ENCODE measurements at places on chromosomes 5 and 9.

- no peak for DNase-seq
Measured at GRCh38 chr5:154087260-154087659, 48.5 kb downstream of the MFAP3 start.

- no peak for DNase-seq
Measured at GRCh38 chr9:81759680-81760215, 70.4 kb upstream of the TLE1 start.

GRCh38 chr5:91390268-91390667 is 7.2 kb upstream of the ARRDC3 start:
- DNase-seq: no peak

DNA sequence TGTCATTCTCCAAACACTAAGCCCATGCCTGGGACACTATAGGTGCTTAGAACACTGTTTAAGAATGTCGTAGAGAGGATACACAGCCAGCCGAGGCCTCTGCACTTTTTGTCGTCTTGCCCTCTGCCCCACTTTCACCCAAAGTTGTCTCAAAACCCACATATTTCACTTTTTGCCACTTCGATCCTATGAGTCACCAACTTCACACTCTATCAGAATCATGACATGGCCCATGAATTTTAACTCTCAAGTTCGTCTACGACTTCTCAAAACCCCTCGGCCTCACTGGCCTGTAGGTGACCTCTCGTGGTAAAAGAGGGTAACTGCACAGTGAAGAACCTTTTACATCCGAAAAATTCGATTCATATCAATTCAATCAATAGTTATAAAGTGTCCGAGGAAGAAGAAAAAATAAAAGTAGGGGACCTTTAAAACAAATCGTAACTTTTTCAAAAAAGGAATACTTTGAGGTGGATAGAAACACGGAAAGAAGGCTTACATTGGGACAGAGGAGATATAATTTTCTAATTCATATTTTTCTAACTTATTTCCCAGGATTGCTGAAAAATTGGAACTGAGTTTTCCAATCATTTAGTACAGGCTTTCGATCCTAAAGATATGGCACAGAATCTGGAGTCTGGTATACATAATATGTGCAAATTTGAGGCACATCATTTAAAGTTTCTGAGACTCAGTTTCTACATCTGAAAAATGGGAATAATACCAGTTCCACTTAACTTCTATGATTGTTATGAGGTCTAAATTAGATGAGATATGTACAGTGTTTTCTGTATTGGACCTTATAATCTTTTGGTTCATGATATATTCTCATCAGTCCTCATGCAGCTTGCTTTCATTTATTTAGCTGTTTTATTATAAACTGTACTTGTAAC is 122.6 kb downstream of the APBA1 start:
- no peak for DNase-seq

DNA sequence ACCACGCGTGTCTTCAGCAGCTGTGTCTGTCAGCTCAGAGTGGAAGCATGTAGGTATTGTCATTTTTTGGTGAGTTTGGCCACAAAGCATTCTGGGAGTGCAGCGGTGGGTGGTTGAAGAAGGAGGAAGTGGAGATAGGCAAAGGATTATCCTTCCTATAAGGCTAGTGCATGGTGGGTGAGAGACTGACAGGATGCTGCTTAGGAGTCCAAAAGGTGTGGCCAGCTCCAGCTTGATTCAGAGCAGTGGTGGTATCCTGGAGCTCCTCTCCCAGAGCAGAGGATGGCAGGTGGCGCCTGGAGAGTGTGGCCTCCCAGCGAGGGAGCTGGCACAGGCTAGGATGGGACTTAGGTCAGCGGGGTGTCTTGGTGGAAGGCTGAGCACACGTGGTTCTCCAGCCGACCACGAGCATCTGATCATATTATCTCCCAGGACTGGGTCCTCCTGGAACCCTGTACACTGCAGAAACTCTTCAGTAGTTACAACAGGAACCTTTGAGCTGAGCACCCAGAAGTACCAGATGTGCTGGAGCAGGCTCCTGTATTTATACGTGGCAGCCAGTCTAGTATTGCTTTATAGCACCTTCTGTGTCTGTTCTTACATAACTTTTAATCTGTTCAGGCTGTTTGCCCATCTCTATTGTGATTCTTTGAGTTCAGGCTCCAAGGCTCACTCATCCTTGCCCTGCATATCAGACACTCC is 29.6 kb downstream of the MAML1 start:
- no peak for DNase-seq

DNA sequence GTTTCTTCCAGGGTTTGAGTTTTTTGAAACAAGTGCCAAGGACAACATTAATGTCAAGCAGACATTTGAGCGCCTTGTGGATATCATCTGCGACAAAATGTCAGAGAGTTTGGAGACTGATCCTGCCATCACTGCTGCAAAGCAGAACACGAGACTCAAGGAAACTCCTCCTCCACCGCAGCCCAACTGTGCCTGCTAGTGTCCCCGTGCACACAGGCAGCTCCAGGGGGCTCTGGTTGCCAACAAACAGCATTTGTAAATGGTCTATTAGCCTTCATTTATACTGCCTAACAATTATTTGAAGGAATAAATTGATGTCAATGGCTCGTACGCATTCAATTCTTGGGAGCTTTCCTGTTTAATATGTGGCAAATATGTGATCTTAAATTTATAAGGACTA is 268.3 kb downstream of the RAB3C start:
- DNase-seq: no peak

GRCh38 chr5:169716287-169716686 is 79.2 kb downstream of the DOCK2 start:
- no peak for DNase-seq

GRCh38 chr9:120161776-120162175 is 418.2 kb downstream of the CDK5RAP2 start:
- DNase-seq: no peak

DNA sequence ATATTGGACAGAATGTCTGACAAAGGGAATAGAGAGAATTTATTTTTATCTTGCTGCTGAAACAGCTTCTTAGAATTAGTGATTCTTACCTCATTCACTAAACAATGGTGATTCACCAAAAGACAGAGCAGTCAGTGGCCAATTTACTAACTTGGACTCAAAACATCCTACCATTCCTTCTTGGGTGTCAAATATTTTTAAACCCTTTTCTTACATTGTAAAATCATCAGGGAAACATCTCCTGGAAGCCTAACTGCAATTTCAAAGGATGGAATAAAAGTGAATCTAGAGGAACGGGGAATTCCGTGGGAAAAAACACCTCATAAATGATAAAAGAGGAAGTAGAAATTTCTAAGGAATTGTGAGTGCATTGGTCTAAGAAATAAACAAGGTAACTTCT is 97.7 kb downstream of the LHFPL2 start:
- no peak for DNase-seq

- DNase-seq: no peak
Measured at GRCh38 chr9:33082538-33083326, 6.3 kb upstream of the SMU1 start.

DNA sequence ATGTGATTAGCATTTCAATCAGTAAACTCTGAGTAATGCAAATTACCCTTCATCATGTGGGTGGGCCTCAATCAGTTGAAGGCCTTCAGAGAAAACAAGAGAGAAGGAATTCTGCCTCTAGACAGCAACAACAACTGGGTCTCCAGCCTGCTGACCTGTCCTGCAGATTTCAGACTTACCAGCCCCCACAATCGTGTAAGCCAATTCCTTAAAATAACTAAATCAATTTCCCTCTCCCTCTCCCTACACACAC is 41.7 kb upstream of the FBXW11 start:
- DNase-seq: no peak

DNA sequence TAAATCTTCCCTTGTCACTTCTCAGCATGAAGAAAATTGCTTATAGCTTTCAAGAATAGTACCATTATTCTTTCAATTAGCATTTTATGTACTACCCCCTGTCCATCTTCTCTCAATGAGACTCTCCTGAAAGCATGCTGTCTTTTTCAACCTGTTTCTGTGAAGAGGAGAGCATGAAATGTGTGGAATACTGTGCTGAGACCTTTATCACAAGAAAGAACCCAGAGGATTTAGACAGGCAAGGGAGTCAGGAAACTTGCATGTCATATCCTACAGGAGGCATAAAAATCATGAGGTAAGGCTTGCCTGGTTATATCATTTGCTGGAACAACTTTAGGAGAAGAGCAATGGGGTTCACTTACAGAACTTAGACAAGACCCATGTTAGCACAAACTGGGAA is 56.7 kb upstream of the LPAR1 start:
- no peak for DNase-seq

DNA sequence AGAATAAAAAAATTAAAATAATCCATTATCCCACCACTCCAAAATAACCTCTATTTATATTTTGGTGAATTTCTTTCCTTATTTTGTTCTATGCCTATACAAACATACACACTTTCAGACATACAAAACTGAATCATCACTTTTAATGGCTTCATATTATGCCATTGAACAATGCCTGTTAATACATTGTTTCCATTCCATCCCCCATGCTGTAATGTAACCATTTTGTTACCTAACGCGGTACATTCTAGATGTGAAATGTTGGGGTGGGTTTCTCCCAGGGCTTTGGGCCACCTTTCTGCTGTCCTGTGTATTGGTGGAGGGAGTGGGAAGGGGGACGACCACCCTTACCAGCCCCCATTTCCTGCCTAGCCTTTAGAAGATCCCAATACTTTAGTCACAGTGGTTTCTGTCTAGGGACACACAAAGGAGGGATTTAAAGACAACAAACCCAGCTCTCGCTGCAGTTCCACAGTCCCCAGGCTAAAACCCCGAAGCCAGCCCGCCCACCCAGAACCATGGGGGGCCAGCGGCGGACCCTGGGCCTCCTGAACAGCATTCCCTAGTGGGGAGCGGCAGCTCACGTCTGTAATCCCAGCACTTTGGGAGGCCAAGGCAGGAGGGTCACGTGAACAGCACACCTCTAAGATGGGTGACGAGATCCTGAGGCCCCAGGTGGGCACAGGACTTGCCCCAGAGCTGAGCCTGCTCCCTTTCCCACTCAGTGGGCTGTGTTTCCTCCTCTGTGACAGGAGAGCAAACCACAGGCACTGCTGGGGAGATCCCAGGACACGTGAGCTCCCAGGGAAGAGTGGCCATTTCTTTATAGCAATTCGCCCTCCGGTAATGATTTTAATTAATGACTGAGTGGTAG is 56.9 kb upstream of the STXBP1 start:
- DNase-seq: no peak

GRCh38 chr5:111198281-111198966 is 25.8 kb upstream of the CAMK4 start:
- no peak for DNase-seq

DNA sequence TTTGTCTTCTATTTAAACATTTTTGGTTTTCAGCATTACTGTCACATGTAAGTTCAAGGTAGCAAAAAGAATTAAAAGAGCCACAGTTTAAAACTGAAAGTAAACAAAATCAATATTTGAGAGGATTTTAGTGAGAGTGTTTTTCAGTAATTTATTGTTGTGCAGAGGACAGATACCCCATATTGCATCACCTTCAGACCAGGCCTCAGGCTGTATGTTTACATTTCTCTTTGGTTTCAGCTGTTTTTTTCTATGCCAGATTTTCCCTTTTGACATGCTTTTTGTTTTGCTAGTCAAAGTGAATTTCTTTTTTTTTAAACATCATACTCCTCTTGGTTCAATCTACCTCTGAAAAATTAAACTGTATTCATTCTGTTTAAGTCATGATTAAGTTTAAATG is 47.2 kb downstream of the MAST4 start:
- no peak for DNase-seq

DNA sequence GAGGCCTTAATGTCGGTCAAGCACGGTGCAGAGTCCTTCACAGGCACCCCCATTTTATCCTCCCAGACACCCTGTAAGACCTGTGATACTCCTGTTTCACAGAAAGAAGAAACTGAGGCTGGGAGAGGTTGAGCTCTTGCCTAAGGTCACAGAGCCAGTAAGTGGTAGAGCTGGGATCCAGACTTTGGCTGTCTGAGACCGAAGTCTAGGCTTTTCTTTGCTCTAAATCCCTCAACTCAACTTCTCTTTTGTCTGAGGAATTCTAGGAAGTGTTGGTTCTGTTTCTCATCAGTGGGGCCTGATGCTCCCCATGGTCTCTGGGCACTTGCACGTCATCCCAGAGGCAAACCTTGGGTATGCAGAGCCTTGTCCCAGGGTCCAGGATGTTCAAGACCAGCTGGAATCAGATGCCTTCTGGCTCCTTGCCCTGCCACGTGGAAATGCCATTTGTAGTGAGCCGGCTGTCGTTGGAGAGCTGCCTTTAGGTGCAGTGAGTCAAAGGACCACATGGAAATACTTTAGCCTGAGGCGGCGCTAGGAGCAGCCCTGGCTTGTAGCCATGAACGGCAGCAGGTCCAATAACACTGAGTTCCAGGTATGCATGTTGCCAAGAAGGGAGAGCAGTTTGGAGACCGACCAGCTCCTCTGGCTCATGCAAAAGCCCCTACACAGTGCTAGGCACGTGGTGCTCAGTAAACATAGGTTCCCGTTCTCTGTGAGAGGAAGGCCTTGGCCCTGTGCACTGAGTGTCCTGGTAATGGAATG is 9.2 kb downstream of the DCANP1 start:
- DNase-seq: no peak

- DNase-seq: no peak
Measured at GRCh38 chr5:23208959-23209431, 298.4 kb upstream of the PRDM9 start.

DNA sequence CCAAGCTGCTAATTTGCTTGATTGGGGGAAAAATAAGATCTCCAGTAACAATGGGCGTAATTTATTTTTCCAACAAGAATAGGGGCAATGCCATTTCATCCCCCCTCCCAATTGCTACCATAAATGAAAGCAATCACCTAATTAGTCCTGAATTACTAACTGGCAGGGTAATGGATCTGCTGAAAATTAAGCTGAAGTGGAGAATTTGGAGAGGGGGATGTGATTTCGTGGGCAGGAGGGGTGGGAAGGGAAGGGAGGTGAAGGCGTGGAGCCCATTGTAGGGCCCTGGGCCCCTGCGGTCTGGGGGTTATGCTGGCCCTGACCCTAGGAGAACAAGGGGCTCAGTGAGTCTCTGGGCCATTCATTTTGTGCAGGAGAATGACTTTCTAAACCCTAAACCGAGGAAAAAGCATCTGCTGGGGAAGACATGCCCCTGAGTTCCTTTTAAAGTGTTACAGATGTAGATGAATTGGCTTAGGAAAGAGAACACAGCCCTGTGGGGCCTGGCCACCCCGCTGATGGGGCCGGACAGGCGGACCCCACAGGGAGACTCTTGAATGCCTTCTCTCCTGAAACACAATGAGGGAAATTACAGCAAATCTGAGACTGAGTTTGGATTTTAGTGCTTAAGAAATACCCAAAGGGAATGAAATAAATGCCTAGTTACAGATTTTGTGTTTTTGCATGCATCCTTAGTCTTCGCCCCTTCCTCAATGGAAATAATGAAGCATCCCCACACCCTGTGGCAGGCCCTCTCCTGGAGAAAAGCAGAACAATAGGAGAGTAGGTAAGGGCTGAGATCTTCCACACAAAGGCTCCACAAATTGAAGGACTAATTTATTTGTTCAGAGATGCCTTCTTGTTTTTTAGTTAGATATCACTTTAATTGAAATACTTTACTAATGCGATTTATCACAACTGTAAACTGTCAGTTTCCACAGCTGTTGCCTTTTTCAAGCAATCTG is 143.2 kb downstream of the PSAT1 start:
- DNase-seq: no peak

- DNase-seq: no peak
Measured at GRCh38 chr9:123401879-123402513, 46.0 kb downstream of the CRB2 start.

GRCh38 chr5:61304590-61305381 is 27.3 kb upstream of the ZSWIM6 start:
- DNase-seq: no peak

Measured in stimulated activated CD8-positive, alpha-beta memory T cell treated with anti-CD3 and anti-CD28 coated beads, Interleukin-4, amount 100 ng/mL, for 4 hours (primary cell).